ENCODE measurements at places on chromosomes 16 and 17.

DNA sequence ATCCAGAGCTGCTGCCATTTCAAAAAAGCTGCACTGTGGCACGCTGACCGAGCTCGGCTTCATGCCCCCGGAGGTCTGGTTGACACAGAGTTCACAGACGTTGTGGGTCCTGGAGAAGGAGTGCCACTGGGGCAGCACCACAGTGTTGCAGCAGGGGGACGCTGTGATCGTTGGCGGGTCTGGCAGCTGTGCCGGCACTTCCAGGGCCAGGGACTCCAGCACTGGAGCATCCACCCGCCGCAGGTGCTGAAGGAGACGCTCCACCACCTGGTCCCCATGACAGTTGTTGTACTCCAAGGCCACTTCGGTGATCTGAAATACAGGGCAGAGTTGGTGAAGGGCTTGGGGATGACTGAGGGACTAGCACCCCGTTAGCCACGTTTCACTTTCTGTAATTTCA, 23.5 kb downstream of the SNN start:
- DNase-seq: no peak

DNA sequence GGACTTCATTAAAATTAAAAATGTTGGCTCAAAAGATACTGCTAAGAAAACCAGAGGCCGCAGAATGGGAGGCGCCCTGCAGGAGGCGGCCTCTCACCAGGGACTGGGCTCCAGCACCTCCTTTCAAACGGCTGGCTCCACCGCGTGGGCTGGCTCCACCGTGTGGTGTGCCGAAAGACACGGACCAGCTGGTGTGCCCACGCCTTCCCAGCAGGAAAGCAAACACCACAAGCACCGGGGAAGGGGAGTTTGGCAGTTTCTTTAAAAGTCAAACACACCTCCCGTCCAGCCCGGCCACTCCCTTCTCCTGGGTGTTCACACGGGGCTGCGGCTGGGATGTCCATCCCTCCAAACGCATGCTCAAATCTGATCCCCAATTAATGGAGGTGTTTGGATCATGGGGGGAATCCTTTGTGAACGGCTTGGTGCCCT, 13.9 kb downstream of the HAGH start:
- peak; percentile 55 for DNase-seq

- DNase-seq: no peak
Observed at GRCh38 chr17:70886648-70887047, 717.3 kb downstream of the KCNJ2 start.

DNA sequence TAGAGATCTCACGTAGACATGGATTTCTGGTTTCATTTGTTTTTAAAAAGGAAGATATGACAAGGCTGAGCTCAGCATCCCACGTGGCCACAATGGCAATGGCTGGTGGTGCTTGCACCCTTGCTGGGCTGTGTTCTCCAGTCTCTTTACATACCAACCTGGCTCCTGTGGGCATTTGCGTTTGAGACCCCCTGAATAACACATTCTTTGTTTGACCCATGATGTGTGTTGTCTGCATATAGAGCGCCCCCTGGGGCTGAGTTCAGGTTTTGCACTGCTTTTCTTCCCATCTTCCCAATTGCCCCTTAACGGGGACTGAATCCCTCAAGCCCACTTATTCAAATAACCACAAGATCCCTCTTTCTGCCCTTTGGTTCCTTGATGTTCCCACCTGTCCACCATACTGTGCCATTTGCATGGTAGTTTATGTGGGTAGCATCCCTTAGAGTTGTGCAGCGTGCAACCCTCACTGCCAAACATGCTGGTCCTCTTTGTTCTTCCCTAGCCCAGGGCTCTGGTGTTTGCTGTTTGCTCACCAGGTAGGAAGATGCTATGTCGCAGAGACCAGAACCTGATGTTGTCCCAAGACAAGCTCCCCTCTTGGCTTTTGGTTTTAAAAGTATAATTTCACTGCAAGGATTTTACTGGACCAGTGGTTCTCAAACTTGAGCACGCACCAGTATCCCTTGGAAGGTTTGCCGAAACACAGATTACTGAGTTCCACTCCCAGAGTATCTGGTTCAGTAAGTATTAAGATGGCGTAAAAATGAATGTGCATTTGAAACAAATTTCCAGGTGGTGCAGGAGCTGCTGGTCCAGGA, 38.5 kb upstream of the NKD1 start:
- peak; percentile 32 for DNase-seq

DNA sequence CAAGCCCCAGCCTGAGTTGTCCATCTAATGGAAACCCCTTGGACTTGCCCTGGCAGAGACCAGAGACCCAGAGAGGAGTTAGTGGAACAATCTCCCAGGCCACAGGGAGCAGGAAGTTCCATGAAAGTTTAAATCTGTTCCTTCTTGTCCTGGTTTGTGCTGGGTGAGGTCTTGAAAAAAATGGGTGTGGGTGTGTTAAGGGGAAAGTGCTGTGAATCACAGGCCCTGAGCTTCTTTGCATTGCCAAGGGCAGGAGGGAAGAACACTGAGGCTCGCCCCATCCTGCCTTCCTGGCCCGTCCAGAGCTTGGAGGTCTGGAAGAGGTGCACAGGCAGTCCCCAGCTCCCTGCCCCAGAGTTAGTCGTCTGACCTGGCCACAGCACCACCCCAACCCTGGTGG, 2.3 kb downstream of the ADORA2B start:
- no peak for DNase-seq

GRCh38 chr17:7041607-7042500, 2.0 kb downstream of the SLC16A11 start:
- no peak for DNase-seq

DNA sequence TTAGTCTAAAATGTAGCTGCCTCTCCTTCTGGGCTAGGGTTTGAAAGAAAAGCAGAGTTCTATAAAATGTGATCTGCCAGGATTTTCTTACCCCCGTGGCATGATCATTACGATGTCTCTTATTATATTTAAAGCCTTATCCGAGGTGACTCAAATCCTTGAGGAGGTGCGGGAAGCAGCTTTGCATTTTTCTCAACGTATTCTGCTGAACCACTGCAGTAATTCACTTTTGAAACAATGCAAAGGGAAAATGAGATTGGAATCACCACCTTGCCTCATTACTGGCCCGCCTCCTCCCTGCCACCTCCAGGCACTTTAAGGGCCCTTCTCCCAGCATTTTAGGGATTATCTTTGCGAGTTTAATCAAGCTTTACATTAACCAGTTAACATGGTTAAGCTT, 9.7 kb upstream of the NOG start:
- DNase-seq: no peak

DNA sequence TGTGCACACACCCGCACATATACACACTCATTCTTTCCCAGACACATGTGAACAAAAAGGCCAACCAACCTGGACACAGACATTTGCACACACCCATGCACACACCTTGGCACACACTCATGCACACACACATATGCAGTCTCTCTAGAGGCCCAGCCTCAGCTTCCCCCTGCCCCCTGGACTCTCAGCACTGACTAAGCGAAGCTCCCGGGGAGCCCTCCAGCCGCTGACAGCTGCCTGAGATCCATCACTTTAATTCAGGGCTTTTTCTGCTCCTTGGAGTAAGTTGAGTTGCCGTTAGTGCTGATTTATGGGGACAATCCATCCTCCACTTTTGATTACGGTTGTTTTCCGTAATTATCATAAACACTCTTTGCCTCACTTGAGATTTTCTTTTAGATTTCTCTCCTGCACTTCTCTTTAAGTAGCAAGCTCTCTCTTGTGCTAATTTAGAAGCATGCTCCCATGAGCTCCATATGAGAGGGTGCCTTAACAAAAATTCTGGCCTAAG, 158.6 kb upstream of the CDC42EP4 start:
- peak; percentile 3 for DNase-seq

- DNase-seq: no peak
Observed at GRCh38 chr17:18315562-18315922, 449 bp downstream of the SMCR8 start.

DNA sequence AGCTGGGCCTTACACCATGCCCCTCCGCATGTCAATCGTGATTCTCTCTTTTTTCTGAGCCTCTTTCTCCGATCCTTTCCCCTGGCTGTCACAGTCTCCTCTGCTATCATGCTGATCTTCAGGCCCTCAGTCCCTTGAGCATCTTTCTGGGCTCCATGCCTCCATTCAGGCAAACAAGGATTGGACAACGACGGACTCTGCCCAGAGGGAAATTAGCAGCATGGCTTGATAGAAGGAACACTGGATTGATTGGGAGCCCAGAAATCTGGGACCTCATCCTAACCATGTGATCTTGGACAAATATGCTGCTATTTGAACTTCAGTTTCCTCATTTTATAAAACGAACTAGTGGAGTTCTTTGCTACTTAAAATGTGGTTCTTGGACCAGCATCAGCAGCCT, 19.6 kb upstream of the PHF12 start:
- DNase-seq: no peak

DNA sequence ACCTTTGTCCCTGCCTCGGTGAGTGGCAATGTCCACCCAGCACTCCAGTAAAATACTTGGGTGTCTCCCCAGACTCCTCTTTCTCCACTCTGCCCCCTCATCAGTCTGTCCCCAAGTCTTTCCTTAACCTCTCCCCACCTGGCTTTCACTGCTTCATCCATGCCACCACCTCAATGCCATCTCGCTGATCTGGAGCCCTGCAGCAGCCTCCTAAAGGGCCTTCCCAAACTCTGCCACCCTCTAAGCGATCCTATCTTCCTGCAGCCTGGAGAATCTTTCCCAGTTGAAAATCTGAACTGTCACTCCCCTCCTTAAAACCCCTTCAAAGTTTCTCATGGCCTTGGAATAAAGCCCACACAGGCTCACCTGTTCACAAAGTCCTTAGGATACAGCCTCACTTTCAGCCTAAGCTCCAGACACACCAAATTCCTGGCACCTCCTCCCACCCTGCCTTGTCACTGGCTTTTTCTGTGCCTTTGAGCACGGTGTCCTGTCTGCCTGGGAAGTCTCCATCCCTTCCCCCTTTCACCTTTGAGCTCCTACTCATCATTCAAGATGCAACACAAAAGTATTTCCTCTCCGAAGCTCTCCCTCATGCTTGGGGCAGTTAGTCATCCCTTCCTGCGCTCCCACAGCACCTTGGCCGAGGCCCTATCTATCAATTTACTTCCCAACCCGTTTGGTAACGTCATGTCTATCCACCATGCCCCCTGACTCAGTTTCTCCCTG, 2.8 kb downstream of the WNK4 start:
- DNase-seq: peak; percentile 86

GRCh38 chr17:18314059-18314730, 599 bp downstream of the TOP3A start:
- DNase-seq: no peak

DNA sequence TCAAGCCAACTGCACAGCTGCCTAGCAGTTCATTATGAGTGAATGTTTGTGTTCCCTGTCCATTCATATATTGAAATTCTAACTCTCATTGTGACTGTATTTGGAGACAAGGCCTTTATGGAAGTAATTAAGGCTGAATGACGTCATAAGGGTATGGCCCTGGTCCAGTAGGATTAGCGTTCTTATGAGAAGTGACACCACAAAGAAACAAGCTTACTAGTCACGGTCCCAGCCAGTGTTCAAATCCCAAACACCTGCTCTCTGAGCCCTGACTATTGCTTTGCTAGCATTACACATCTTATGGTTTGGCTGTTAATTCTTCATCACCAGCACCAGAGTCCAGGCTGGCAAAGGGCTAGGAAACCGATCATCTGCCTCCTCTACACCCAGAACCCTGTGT, 2.2 kb downstream of the ZNF668 start:
- peak; percentile 84 for DNase-seq

GRCh38 chr16:25210758-25211157, 6.0 kb upstream of the AQP8 start:
- DNase-seq: peak; percentile 51

GRCh38 chr16:65770752-65771151, 595.7 kb upstream of the CDH5 start:
- no peak for DNase-seq

DNA sequence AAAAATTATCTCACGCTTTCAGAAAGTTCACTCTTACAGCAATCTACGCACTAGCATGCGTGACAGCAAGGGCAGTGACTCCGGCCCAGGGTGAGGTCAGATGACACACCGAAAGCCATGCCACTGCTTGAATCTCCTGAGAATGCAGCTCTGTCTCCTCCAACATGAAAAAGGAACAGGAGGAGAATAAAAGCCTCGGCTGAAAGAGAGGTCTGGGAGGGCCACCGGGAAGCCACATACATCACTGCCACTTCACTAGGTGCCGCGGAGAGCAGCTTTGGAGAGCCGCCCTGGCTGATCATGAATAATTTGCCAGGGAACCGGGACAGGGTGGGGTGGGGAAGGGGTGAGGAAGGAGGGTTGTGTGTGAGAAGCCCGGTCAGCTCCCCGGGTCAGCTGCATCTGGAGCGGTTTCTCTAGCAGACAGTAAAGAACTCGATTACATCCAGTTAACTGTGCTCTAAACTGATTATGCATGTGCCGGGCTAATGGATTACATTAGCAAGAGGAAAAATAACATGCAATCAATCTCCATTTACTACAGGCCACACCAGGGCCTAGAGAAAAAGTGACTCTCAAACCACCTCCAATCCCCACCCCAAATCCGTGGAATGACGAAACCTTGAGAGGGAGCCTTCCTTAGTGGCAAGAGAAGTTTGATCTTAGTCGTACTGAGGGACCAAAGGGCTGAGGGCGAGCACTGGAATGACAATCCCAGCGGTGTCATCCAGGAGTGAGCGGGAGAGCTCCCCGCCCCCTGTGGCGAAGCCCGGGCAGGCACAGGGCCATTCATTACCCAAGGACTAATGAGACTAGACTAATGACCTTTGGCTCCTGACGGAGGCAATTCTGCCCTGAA, 100.3 kb downstream of the ZFHX3 start:
- no peak for DNase-seq

GRCh38 chr17:77107506-77108433, 33.0 kb upstream of the SEC14L1 start:
- DNase-seq: peak; percentile 65

- peak; percentile 38 for DNase-seq
Observed at GRCh38 chr16:67339453-67339852, 12.8 kb downstream of the LRRC36 start.

- no peak for DNase-seq
Observed at GRCh38 chr16:84058211-84058610, 15.6 kb upstream of the SLC38A8 start.

DNA sequence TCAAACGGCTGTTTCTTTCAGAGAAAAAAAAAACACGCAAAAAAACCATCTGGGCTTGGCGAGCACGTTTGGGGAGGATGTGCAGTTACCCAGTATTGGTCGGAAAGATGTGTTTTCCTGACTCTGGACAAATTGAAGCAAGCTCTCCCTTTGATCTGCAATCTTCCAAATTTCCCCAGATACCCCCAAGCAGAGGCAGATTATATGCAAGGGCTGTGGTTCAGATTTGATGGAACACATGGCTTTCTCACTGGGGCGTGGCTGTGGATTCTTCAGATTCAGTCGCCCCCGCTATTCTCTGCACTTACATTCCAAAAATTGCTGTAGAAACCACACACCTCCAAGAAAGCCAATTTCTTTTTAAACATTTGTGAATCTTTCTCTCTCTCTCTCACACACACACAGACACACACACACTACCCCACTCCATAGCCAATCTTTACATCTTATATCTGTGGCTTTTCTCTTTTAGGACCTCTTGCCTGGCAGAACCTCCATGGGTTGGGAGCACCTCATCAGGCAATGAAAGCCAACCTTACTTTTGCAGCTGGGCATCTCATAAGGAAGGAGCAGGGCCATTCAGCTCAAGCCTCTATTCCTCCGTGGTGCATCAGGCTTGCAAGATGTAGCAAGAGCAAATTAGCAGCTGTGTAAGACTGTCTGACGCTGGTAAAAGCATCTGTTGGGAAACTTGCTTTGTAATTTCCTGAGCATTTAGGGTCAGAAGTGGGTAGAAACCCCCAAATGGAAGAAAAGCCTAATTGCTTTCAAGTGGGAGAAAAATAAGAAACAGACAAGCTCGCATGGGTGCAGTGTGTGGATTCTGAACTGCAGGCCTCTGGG, 103.9 kb upstream of the FAM20A start:
- DNase-seq: peak; percentile 96

- DNase-seq: peak; percentile 59
Observed at GRCh38 chr16:8572919-8573724, 17.2 kb downstream of the TMEM114 start.

Data from fibroblast of upper back skin (primary cell).